D341Med (cell line): ENCODE measurements at places on chromosomes 5 and 9.

DNA sequence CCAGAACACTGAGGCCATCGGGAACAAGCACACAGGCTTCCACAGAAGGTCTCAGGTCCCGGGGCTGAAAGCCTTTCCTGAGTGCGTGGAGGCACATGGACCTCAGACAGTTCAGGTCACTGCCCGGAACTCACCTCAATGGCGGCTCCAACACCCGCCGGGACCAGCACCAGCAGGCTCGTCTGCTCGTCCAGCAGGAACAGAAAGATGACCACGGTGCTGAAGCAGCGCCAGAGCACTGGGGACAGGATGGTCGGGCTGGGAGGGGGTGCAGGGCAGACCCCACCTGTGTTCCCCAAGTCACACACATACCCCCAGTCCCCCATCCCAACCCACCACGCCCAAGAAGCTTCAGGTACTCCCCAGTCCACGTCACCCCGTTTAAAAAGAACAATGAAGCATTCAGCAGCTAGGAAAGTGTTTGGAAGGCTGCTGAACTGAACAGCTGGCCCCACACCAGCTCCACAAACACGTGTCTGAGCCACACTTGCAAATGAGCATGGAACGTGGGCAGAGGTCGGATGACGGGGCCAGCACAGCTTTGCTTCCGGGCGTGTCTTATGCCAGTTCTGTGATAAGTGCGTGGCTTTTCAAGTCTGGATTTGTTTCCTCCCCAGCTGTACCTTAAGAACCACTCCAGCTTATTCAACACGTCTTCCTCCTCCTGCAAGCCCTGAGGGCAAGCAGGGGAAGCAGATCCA lies 14.6 kb downstream of the CLPTM1L start:
- no peak for DNase-seq

DNA sequence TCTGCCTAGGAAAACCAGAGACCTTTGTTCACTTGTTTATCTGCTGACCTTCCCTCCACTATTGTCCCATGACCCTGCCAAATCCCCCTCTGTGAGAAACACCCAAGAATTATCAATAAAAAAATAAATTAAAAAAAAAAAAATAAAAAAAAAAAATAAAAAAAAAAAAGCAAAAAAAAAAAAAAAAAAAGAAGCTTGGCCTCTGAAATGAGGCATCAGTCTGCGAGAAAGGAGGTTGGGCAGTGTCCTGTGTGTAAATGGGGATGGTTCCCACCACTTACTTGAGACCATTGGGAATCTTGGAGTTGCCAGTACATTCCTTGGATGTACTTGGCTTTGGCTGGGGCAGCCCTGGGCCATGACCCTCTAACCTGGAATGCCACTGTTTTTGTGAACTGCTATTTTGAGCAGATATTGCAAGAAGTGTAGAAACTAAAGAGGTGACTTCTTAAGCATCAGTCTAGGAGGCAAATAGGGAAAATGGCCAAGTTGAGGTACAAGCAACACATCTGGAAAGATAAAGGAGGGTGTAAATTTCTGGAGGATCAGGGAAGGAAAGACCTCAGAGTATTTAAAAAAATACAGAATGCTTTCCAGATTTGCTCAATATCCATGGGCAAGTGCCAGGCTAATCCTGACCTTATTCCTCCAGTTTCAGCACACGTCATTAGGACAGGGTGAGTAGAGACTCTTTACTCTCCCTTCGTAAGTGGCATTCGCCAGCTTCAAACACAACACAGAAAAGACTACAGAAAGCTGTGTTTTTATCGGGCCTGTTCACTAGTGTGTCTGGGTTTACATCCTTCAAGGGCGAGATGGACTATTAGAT lies 58.1 kb downstream of the HSPA4 start:
- no peak for DNase-seq

- DNase-seq = no peak
These were observed 38.2 kb downstream of the C5orf15 start for GRCh38 chr5:133930061-133930812.

- DNase-seq = no peak
These were observed 27.6 kb upstream of the TSLP start for GRCh38 chr5:111043712-111044506.

GRCh38 chr5:81189875-81190498 lies 43.1 kb upstream of the CKMT2 start:
- DNase-seq = no peak
